Naive thymus-derived CD4-positive, alpha-beta T cell (primary cell): ENCODE measurements at places on chromosomes 2 and 18. TPM values are rescaled to one million over a fixed set of nuclear protein-coding genes. Genes with fewer than 3 reads are reported as not detected.

GRCh38 chr2:4258563-4258962 lies 555.2 kb downstream of the DCDC2C start:
- DNase-seq = no peak
- H3K27me3 ChIP-seq = no peaks in the 10 kb centered on the region
- no peaks in the 10 kb centered on the region for H3K36me3 ChIP-seq

GRCh38 chr2:127662937-127663565 lies 12.3 kb downstream of the LIMS2 start:
- no peak overlapping the region for H3K4me3 ChIP-seq
- no peaks in the 10 kb centered on the region for H3K36me3 ChIP-seq
- H3K4me1 ChIP-seq = no peaks in the 10 kb centered on the region
- peaks cover 4% of the 10 kb centered on the region for H3K27me3 ChIP-seq

- DNase-seq = peak; percentile 35
- H3K36me3 ChIP-seq = no peaks in the 10 kb centered on the region
- H3K27me3 ChIP-seq = no peaks in the 10 kb centered on the region
Observed at GRCh38 chr2:159150280-159150746, 136.2 kb downstream of the WDSUB1 start.

DNA sequence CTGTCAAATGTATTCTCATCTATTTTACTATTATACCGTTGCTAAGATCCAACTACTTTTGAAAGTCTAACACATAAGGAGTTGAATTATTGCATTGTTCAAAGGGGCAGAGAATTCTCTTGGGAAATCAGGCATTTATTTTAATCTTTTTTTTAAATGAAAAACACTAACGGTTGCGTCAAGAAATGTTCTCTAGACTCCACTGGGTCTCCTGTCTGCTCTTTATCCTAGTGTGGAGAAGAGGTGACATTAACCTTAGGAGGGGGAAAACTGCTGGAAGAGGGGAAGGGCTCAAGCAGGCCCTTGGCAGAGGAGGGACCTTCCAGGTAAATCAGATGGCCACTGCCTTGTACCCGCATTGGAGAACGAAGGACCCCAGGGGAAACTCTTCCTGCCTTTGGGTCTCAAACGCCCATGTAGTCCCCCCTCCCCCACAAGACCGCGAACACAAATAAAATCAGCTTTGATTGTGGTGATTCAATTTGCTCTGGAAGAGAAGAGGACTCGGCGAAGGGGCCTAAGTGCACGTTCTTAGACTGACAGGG lies 1.1 kb upstream of the APCDD1 start:
- H3K36me3 ChIP-seq = no peaks in the 10 kb centered on the region
- no peaks in the 10 kb centered on the region for H3K4me1 ChIP-seq
- no peak for DNase-seq
- no peak overlapping the region for H3K4me3 ChIP-seq

DNA sequence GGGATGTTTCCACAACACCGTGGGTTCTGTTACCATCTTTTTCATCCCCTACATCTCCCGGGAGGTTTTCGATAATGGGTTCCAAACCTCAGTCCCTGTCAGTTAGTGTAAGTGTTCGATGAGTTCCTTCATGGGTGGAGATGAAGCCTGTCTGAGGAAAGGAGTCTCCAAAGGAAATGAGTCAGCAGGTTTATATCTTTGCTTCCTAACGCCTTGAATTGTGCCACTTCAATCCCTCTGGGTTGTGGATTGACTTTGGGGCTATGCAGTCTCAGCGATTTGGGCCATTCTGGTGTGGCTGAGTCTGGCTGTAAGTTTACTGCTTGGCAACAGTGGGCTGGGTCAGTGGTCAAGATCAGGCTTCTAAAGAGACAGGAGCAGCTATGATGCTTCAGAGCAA lies 1.2 kb downstream of the SERPINB5 start:
- no peaks in the 10 kb centered on the region for H3K4me1 ChIP-seq
- no peak overlapping the region for H3K4me3 ChIP-seq
- H3K36me3 ChIP-seq = no peaks in the 10 kb centered on the region
- no peak overlapping the region for H3K27ac ChIP-seq

DNA sequence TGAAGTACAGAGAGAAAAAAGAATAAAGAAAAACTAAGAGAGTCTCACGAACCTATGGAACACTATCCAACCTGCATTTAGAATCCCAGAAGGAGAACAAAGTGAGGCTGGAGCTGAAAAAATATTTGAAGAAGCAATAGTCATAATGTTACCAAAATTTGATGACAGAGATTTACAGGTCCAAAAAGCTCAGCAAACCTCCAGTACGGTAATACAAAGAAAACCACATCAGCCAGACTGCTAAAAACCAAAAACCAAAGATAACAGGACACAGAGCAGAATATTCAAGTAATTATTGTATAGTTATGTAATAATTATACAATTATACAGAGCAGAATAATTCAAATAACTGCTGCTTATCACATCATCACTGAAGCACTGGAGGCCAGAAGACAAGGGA lies 23.7 kb downstream of the ATL2 start:
- H3K27ac ChIP-seq = no peak overlapping the region
- peaks cover 3% of the 10 kb centered on the region for H3K36me3 ChIP-seq
- no peak overlapping the region for H3K4me3 ChIP-seq
- no peak for DNase-seq

DNA sequence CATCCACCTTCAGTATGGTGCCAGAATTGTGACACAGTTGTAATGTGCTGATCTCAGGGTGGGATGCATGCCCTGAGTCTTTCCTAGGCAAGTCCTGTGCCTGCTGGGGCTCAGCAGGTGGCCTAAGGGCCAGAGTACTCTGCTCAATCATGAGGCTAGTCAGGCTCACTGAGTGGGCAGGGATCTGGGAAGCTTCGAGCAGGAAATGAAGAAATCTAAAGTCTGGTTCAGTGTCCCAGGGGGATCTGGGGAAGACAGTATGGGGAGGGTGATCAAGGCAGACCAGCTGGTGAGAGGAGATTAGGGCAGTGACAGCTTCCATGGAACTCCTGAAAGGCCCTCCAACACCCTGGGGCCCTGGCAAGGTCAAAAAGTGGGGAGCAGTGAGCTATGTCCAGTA lies 8.9 kb upstream of the ANKRD29 start:
- no peaks in the 10 kb centered on the region for H3K4me1 ChIP-seq
- H3K4me3 ChIP-seq = no peak overlapping the region
- H3K27me3 ChIP-seq = no peaks in the 10 kb centered on the region
- H3K27ac ChIP-seq = no peak overlapping the region

DNA sequence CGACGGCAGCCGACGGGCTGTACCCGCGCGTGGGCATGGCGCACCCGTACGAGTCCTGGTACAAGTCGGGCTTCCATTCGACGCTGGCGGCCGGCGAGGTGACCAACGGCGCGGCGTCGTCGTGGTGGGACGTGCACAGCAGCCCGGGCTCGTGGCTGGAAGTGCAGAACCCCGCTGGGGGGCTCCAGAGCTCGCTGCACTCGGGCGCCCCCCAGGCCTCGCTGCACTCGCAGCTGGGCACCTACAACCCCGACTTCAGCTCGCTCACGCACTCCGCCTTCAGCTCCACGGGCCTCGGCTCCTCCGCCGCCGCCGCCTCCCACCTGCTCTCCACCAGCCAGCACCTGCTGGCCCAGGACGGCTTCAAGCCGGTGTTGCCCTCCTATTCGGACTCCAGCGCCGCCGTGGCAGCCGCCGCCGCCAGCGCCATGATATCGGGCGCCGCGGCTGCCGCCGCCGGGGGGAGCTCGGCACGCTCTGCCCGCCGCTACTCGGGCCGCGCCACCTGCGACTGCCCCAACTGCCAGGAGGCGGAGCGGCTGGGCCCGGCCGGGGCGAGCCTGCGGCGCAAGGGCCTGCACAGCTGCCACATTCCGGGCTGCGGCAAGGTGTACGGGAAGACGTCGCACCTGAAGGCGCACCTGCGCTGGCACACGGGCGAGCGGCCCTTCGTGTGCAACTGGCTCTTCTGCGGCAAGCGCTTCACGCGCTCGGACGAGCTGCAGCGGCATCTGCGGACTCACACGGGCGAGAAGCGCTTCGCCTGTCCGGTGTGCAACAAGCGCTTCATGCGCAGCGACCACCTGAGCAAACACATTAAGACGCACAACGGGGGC lies 2.0 kb downstream of the SP9 start:
- H3K36me3 ChIP-seq = no peaks in the 10 kb centered on the region
- H3K4me3 ChIP-seq = peak overlapping the region; percentile 39
- peaks cover 65% of the 10 kb centered on the region for H3K27me3 ChIP-seq
- peak; percentile 49 for DNase-seq
- H3K27ac ChIP-seq = no peak overlapping the region
- peaks cover 45% of the 10 kb centered on the region for H3K4me1 ChIP-seq

- H3K36me3 ChIP-seq = no peaks in the 10 kb centered on the region
- H3K27ac ChIP-seq = no peak overlapping the region
- no peak for DNase-seq
- H3K4me1 ChIP-seq = no peaks in the 10 kb centered on the region
Observed at GRCh38 chr2:99593692-99594427, 104.0 kb upstream of the REV1 start.

DNA sequence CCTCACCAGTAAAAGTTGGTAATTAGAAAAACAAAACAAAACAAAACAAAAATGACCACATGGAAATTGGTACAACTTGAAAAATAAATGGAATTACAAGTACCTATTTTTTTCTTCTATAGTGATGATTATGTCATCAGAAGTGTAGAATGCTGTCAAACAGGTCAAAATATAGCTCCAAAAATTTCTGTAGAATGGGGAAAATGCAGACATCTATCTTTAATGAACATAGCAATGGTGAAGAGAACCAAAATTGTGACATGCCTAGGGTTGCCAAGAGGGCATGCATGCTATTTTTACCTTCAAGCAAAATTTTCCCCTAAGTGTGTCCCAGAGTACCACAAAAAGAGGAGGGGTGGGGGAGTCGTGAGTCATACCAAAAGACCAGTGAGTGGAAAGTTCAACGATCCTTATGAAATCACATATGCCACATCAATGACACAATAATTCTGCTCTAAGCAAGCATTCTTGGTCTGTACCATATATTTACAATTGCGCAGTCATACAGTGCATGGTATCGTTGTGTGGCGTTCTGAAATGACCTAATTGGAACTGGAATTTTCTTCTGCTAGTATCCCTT lies 1436.4 kb downstream of the SUCLG1 start:
- DNase-seq = no peak
- H3K27me3 ChIP-seq = no peaks in the 10 kb centered on the region
- H3K36me3 ChIP-seq = no peaks in the 10 kb centered on the region
- no peak overlapping the region for H3K27ac ChIP-seq
- H3K4me1 ChIP-seq = no peaks in the 10 kb centered on the region

- H3K27ac ChIP-seq = no peak overlapping the region
- H3K4me3 ChIP-seq = no peak overlapping the region
- peaks cover 44% of the 10 kb centered on the region for H3K4me1 ChIP-seq
Observed at GRCh38 chr2:224997802-224998201, 44.5 kb downstream of the DOCK10 start.

- H3K27me3 ChIP-seq = no peaks in the 10 kb centered on the region
- H3K4me3 ChIP-seq = no peak overlapping the region
- no peak for DNase-seq
- no peak overlapping the region for H3K27ac ChIP-seq
- no peaks in the 10 kb centered on the region for H3K36me3 ChIP-seq
- no peaks in the 10 kb centered on the region for H3K4me1 ChIP-seq
Observed at GRCh38 chr2:119276864-119277263, 53.2 kb downstream of the STEAP3 start.

DNA sequence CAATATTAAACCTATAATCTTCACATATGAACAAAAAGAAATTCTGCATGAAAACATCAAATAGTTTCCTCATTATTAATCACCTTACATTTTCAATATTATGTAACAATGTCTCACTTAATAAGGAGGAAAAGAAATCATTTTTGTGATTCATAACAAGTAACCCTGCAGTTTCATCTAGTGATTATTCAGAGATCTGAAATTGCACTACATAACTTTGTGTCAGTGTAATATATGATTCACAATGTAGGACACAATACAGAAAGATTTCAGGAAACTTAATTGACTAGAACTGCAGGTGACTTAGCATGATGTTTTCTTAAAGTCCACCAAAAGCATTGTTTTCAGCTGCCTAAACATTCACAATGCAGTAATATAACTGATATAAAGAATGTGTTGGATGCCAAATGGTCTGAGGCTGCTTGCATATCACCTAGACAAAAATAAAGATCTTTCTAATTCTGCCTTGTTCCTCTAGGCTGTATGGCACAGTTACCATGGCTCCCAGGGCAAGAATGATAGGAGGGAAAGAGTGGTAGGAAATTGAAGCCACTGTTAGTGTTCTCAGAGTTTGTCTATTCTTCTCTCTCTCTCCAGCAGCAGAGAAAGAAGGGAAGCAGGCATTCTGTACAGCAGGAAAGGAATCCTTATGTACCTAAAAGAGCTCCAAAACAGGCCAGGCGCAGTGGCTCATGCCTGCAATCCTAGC lies 366.6 kb downstream of the FSIP2 start:
- H3K36me3 ChIP-seq = no peaks in the 10 kb centered on the region
- no peak for DNase-seq
- H3K4me1 ChIP-seq = no peaks in the 10 kb centered on the region
- no peaks in the 10 kb centered on the region for H3K27me3 ChIP-seq
- no peak overlapping the region for H3K27ac ChIP-seq
- no peak overlapping the region for H3K4me3 ChIP-seq

GRCh38 chr2:140013545-140014203 lies 1233.5 kb upstream of the NXPH2 start:
- no peak overlapping the region for H3K27ac ChIP-seq
- no peaks in the 10 kb centered on the region for H3K36me3 ChIP-seq
- DNase-seq = no peak
- no peak overlapping the region for H3K4me3 ChIP-seq
- H3K4me1 ChIP-seq = no peaks in the 10 kb centered on the region
- H3K27me3 ChIP-seq = no peaks in the 10 kb centered on the region

- H3K4me1 ChIP-seq = peaks cover 60% of the 10 kb centered on the region
- DNase-seq = no peak
- H3K4me3 ChIP-seq = no peak overlapping the region
- H3K36me3 ChIP-seq = no peaks in the 10 kb centered on the region
Observed at GRCh38 chr2:143146815-143147530, 17.8 kb downstream of the ARHGAP15 start.

DNA sequence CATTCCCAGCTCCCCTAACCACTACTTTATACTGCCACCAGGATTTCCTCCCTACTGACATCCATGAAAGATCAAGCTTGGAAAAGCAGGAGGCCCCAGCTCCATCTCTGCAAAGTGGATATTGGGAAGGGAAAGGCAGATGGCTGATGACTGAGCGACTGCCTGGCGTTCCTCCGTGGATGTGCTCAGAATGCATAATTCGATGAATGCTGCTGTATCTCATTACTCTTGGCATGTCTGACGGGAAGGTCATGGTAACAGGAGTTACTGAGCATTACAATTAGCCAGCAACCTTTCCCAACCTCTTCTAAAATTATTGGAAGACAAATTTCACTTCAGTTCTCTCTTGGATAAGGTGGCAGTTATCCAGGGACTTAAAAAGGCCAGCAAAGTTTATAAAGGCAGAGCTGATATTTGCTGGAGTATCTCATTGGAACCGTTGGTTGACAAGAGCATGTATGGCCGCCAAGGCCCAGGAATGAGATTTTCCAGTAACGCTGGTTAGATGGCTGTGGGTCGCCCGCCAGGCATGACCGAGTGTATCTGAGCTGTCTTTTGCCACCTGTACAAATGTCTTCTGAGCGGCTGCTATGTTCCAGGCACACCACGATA lies 34.5 kb downstream of the KCNE4 start:
- no peaks in the 10 kb centered on the region for H3K4me1 ChIP-seq
- H3K36me3 ChIP-seq = no peaks in the 10 kb centered on the region
- no peak overlapping the region for H3K27ac ChIP-seq
- no peak for DNase-seq
- H3K4me3 ChIP-seq = no peak overlapping the region
- H3K27me3 ChIP-seq = no peaks in the 10 kb centered on the region

The OXER1 gene
- not detected for total RNA-seq

The MAP3K19 gene
- not detected for total RNA-seq

The TTC32 gene
- 42.7 TPM for total RNA-seq

The SATB2 gene
- total RNA-seq = 0.05 TPM

The SCTR gene
- total RNA-seq = not detected

The TSGA10 gene
- 12.6 TPM for total RNA-seq

The ACTG2 gene
- not detected in 2 replicates for total RNA-seq

The ITGA6 gene
- total RNA-seq = 135 TPM

The DBI gene
- 41.7 TPM for total RNA-seq

The ANKRD30B gene
- not detected for total RNA-seq

The ACVR1C gene
- total RNA-seq = 8.9 TPM

The UGT1A3 gene
- not detected for total RNA-seq

The ABCG8 gene
- not detected for total RNA-seq
